ENCODE measurements at places on chromosomes 6 and 20.

GRCh38 chr6:96687121-96687520 lies 124.2 kb downstream of the FHL5 start:
- no peak for DNase-seq

DNA sequence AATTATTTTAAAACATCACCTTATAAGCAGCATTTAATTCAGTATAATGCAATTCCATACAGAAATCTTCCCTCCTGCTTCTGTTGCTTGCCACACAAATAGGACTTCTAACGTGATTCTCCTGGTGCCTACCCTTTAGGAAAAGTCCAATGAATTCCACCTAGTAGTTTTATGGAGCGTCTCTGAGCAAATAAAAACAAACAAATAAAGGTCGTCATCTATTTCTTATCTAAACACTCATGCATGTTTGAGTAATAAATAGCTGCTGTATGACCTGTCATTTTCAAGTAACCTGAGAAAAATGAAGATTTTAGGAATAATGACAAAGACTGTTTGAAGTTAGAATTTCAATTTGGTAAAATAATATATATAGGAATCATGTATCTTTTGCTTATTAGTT lies 102.7 kb downstream of the BMP5 start:
- no peak for DNase-seq

DNA sequence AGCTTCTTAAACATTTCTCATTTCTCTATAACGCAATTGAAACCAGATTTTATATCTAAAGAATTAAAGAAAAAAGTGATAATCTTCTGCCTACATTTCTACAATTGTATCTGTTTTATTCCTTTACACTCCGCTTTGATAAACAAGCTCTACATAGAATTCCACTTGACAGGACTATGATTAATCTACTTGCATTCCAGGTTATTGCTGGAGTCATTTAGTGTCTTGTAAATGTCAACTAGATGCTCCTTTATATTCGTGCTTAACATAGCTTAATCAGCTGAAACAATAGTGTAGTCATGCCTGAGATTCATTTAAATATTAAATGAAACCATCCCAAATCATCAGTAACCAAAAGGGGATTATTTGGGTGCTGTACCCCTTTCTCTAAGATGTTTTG lies 284.0 kb downstream of the TRDN start:
- DNase-seq = no peak

GRCh38 chr6:121733234-121733633 lies 297.8 kb downstream of the GJA1 start:
- no peak for DNase-seq

- no peak for DNase-seq
Observed at GRCh38 chr6:113451049-113451448, 406.1 kb upstream of the MARCKS start.

- no peak for DNase-seq
Observed at GRCh38 chr6:157271911-157272310, 51.4 kb downstream of the TMEM242 start.

DNA sequence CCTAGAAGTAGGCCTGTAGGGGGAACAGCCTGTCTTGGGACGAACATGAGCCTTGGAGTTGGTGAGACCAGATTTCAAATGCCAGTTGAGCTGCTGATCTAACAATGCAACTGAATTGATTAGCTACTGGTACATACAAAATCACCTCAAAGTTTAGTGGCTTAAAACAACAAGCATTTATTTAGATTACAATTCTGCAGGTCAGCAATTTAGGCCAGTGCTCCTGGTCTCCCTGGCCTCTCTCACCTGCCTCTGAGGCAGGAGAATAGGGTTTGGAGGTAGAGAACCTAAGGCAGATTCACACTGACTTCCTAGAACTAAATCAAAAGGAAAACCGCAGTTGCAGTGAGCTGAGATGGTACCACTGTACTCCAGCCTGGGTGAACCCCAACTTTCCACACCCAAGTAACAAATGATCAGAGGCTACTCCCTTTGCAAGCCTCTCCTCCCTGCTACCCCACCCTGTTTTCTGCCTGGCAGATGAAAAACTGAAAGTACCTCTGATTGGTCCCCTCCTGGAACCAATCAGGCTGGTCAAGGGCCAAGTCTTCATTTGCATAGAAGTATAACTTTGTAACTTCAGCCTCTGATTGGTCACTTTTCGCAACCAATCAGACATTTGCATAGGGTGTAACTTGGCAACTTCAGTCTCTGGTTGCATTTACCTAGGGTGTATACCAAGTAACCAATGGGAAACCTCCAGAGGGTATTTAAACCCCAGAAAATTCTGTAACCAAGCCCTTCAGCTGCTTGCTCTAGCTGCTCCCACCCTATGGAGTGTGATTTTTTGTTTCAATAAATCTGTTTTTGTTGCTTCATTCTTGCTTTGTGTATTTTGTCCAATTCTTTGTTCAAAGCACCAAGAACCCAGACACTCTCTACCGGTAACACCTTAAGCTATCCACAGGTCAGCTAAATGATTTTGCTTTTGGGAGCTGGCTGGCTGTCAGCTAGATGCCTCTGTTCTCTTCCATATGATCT lies 8.1 kb upstream of the UBR2 start:
- peak; percentile 38 for DNase-seq

GRCh38 chr6:151747896-151748295 lies 59.6 kb upstream of the ESR1 start:
- no peak for DNase-seq

- no peak for DNase-seq
Observed at GRCh38 chr20:61982191-61982950, 83.3 kb downstream of the TAF4 start.

DNA sequence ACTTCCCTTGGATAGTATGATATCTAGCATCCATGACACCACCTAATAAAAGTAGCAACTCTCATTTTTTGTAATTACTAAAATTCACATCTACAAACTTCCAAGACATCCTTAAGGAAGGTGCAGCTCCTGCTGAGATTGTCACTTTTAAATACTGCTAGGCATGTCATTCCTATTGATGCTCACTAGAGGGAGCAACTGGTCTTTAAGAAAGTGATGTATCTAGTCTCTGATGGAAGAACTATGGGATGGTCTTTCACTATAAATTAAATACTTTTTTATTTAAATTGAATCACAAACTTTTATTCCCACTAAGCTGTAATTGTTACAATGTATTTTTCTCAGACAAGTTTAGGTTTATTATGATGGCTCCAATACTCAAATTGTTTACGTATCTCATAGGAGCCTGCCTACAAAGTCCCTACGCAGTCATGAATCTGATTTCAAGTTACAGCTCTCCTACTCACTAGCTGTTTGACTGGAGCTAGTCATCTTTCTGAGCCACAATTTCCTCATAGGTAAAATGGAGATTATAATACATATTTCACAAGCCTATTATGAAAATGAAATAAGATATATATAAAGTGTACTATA lies 8.1 kb upstream of the TSPYL1 start:
- no peak for DNase-seq
